ENCODE measurements at places on chromosomes 13 and 19.

GRCh38 chr13:69287050-69287698 is 820.5 kb upstream of the ATXN8OS start:
- DNase-seq, result no peak

DNA sequence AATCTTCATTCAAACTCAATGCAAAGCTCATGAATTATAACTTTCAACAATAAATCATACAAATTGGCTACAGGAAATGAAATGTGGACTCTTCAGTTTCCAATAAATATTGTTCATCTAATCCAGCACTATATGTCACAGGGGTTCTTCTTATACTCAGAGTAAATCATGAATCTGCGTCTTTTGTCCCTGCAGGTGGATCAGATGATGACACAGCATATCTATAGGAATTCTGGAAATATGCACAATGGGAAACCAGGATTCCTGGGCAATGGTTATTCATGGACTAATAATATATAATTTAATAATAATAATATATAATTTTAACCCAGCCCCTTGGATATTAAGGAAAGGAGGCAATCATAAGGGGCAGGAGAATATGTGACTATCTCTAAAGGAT is 8.4 kb downstream of the ZNF573 start:
- no peak for DNase-seq

DNA sequence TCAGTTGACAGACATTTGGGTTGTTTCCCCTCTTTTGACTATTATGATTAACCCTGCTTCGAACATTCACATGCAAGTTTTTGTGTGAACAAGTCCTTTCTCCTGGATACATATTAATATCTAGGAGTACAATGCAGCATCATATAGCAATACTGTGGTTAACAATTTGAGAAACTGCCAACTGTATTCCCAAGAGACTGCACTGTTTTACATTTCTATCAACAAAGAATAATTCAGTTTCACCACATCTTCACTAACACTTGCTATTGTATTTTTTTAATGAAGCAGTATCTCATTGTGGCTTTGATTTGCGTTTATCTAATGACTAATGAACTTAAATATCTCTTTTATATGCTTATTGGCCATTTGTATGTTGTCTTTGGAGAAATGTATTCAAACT is 184.6 kb upstream of the NBEA start:
- DNase-seq, result no peak

- DNase-seq, result no peak
These were observed 11.1 kb upstream of the SHISA2 start for GRCh38 chr13:26062853-26063444.

DNA sequence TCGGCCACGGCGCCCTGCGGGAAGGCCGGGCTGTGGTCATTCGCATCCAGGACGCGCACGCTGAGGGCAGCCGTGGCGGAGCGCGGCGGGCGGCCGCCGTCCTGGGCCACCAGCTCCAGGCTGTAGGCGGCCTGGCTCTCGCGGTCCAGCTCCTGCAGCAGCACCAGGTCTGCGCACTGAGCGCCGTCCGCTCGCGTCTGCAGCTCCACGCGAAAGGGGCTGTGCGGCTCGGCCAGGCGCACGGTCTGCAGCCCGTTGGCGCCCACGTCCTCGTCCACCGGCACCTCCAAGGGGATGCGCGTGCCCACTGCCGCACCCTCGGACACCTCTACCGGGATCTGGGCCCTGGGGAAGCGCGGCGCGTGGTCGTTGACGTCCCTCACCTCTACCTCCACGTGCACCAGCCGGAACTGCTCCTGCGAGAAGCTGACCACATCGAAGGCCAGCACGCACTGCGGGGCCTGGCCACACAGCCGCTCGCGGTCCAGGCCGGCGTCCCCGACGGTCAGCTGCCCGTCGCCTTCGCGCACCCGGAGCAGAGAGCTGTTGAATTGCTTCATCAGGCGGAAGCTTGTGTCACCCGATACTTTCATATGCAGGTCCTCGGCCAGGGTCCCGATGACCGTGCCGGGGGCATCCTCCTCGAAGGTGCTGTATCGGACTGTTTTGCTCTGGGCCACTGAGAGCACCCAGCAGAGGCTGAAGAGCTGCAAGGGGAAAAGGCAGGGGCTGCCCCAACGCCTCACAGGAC is 583 bp downstream of the PCDH8 start:
- DNase-seq, result no peak

- DNase-seq, result no peak
These were observed 689 bp downstream of the DCUN1D2 start for GRCh38 chr13:113489549-113490495.

- DNase-seq, result no peak
These were observed 442 bp upstream of the FGF14 start for GRCh38 chr13:102402290-102402689.

DNA sequence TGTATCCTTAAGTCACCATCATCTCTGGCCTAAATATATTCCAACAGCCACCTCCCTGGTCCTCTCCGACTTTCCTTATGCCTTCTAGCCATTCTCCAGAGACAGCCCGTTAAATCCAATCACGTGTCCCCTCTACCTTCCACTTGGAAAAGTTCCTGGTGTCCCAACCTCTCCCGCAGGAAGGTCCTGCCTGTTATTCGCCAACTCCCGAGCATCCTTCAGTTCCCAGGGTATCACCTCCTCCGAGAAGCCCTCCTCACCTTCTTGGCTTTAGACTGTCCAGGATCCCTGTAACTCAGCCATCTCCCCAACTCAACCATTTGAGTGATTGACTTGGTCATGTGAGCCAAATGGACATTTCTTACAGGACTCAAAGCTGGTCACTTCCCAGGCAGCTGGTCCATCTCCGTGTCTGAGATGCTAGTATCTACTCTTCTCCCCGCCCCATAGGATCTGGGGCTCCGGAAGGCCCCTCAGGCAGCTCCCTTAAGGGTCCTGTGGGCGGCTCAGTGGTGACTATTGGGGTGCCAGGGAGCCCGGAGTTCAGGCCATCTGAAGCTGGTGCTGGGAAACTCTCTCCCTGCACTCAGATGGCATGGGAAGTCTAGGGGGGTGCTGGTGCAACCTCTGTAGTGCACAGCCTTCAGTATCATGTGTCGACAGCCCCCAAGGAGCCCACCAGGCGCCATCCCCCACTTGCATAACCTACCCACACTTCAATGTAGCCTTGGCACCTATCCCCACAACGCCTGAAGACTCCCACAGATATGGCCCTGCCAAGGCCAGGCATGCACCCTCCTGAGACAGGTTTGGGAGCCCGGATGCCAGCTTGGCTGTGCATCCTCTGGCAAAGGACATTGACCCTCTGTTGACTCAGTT is 27.9 kb upstream of the NANOS3 start:
- DNase-seq, result no peak

DNA sequence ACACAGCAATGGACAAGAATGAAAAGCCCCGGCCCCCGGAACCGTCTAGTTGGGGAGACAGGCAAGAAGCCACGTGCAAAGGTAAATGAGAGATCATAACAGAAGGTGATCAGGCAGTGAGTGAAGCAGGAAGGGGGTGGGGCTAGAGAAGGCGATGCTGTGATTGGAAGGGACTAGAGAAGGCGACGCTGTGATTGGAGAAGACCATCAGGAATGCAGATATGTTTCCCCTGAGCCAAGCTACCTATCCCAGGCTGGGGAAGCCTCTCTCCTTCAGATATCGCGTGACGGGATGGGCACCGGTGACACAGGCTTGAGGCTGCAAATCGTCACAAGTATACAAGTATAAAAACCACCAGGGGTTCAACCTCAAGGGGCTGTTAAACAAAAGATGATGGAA is 21.8 kb downstream of the DCAF15 start:
- DNase-seq, result no peak

- no peak for DNase-seq
These were observed 13.0 kb downstream of the BRME1 start for GRCh38 chr19:13892870-13893269.

DNA sequence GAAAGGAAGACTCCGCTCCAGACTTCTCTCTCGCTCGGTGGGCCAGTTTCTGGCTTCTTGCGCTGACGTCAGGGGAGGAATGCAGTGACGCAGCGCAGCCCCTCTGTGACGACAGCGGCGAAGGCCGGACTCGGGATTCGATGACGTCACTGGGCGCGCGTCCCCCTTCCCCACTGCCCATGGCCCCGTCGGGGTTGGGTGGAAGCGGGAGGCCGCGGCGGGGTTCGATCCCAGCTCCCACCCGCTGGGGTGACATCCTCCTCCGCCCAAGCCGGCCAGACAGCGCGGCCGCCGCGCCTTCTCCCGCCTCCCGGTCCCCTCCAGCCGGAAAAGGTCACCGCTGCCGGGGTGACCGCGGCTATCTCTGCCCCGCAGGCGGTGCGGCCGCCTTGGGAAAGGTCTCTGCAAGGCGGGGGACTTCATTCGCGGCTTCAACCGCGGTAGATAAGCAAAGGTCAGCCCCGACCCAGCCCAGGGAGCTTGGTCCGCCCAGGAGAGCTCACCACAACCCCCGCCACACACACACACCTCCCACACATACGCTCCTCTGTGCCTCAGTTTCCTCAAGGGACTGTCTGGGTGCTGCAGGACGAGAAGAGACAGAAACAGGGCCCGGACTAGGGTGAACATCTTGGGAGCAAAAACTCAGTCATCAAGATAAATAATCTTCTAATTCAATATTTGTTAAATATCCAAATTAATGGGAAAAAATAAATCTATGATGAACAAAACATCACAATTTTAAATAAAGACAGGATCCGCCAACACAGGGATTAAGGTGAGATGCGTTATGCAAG is 844 bp upstream of the RFX1 start:
- peak; percentile 78 for DNase-seq

- DNase-seq, result no peak
These were observed 647.2 kb downstream of the LIG4 start for GRCh38 chr13:107568181-107568580.
